Caki2 (cell line): ENCODE measurements at places on chromosomes 1 and 21.

DNA sequence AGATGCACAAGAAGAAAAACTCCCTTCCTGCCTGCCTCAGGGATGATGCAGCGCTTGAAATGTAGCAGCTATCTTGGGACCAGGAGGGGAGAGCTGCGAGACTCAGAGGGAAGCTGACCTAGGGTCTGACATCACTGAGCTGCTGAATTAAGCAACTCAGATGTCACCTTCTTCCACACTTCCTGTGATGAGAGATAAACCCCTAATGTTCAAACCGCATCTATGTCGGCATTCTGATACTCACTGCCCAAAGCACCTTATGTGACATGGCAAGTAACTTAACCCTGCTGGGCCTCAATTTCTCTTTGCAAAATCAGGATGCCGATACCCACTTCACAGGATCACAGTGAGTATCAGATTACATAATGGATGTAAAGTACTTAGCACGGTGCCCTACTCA is 9.1 kb upstream of the AK2 start:
- DNase-seq: no peak

DNA sequence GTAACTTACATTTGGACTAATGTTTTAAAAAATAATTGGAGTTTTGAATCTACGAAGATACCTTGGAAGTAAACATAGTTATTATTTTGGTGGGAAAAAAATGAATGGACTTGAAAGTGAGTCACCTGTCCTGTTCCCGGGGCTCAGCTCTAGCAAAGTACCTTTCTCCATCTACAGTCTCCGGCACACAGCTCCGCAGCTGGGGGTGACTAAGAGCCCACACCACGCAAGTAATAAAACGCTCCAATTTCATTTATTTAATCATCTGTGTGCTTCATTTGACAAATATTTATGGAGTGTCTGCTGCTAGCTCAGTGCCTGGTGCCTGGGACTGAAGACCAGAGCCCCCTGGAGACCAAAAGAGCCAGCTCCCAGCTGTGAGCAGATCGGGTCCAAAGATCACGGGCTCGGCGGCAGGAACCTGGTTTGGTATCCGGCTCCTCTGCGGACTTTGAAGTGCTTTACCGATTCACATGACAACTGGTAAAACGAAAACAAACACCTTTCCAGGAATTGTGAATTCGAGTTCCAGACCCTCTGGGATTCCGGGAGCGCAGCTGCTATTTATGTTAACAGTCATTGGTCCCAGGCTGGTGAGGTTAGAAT is 1.7 kb upstream of the RIPK4 start:
- DNase-seq: peak; percentile 93

DNA sequence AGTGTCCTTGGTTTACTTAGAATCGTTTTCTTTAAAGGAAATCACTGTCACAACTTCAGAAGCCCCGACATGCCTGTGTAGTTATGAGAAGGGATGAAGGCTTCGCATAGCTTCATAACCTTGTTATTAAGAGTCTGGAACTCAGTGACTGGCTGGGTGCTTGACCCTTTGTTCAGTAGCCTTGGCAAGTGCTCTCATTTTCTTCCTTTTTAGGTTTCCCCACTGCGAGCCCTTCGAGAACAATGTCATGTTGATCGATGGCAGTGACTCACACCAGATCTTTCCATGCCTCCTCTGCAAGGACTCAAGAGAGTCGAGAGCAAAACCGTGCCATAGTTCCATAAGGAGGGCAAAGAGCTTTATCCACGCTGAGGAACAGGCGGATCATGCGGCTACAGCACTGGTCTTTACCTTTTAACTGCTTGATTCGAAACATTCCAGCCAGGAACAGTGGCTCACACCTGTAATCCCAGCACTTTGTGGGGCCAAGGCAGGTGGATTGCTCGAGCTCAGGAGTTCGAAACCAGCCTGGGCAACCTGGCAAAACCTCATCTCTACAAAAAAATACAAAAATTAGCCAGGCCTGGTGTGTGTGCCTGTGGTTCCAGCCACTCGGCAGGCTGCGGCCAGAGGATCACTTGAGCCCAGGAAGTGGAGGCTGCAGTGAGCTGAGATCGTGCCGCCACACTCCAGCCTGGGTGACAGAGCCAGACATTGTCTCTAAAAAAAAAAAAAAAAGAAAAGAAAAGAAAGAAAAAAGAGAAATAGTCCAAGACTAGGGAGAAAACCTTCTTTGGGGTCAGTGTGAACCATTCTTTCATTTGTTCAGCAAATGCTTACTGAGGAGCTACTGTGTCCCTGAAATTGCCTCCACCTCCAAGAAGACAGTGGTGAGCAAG is 95.4 kb upstream of the ERRFI1 start:
- peak; percentile 86 for DNase-seq

DNA sequence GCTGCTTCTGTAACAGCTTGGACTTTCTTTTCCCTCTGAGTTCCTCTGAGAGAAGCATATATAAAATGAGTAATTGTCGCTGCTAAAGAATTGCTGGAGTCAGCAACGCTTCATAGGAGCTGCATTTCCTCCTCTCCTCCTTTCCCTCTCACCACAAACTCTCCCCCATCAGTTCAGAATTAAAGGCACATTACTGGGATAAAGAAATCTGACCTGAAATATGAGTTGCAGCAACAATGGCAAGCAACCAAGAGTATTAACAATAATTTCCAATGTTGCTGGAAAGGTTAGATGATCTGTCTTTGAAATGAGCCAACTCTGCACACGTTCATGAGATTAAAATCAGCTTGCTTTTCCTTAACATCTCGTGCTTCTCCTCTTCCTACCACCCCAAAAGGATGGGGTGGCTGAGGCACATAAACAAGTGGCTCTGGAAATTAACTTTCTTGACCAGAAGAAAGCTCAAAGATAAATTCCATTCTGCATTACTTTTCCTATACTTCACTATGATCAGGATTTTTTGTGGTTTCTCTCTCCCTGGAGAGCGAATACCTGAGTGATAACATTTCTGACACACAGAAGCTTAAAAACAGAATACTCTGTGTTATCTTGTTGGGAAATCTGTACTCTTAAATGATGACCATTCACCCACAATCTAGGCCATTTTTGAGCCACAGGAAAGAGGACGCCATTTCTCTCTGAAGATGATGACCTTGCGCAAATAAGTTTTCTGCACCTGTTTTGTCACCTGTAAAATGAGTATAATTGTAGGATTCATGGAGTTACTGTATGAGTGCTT is 90.2 kb downstream of the TGFBR3 start:
- DNase-seq: no peak

DNA sequence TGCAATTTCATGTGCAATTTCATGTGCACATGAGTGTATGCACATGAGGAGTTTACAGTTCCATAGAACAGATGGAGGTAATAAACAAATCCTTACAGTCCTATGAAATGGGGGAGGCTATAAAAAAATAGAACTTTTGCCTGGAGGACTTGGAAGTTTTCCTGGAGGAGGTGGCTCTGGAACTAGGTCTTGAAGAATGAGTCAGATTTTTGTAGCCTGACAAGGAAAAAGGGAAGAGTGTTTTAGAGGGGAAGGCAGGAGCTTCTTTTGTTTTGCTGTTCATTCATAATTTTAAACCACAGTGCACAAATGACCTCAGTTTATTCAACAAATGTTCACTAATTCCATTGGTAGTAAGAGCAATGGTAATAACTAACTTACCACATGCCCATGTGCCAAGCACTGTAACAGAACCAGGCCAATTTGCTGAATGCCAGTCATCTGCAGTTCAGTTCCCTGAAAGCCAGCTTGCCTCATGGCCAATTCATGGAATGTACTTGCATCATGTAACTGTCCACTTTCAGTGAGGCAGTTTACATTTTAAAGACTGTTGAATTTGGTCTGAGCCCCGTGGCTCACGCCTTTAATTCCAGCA is 2.7 kb downstream of the DIO1 start:
- peak; percentile 90 for DNase-seq

- DNase-seq: no peak
These were observed 30.8 kb downstream of the PLPP3 start for GRCh38 chr1:56548571-56548970.

DNA sequence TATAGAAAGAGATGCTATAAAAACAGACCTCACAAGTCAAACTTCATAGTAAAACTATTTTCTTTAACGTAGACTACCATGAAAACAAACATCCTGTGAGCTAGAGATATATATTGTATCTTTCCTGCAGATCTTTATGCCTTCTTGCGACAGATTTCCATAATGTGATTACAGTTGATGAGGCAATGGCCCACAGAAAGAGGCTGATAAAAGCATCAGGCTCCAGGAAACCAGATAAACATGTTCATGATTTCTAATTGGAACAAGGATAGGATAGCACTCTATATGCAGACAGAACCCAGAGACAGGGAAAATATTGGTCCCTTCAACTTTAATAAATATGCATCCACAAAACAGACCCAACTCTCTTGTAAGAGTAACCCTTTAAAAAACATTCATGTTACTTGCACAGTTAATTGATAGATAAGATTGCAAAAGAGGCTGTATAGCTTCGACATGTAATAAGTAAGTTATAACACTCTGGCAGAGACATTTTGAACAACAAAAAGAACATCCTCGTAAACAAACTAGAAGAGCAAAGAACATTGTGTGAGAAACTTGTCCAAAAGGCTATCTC is 329.4 kb downstream of the AGBL4 start:
- no peak for DNase-seq

GRCh38 chr1:93124556-93125355 is 45.7 kb downstream of the MTF2 start:
- DNase-seq: no peak

DNA sequence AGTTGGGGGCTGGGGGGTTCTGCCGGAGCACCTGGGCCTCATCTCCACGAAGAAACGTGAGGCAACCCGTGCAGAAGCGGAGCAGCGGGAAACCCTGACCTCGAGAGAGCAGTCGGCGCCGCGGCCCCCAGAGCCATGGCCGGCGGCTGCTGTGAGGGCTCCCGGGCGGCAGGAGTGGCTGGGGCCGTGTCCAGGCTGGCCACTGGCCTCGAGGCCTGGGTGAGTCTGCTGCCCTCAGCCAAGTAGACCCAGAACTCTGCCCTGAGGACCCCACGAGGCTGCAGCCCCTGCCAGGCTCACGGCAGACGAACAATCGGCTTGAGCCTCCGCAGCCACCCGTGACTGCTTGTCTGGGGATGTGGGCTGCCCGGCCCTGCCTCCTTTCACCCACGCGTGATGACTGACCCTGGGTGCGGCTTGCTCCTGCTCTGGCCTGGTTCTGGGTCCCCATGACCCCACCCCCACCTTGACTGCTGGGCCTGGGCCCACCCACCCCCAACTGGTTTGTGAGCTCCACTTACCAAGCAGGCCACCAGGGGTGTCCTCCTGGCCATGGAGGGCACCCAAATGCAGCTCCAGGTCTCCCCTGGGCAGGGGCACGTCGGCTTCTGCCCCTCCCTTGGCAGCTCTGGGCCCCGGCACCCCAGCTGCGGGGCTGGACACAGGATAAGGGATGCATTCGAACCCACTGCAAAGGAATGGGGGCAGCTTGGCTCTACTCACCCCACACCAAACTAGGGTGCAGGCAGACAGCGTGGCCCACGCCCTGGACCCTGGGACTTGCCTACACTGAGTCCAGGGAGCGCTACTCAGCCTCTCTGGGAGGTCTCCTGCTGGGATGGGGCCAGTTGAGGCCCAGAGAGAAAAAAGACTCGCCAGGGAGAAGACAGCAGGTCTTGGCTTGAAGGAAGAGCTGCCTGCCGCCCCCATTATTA is 34.2 kb downstream of the MORN1 start:
- DNase-seq: no peak

- peak; percentile 54 for DNase-seq
These were observed 629 bp downstream of the TAF5L start for GRCh38 chr1:229625071-229625914.

DNA sequence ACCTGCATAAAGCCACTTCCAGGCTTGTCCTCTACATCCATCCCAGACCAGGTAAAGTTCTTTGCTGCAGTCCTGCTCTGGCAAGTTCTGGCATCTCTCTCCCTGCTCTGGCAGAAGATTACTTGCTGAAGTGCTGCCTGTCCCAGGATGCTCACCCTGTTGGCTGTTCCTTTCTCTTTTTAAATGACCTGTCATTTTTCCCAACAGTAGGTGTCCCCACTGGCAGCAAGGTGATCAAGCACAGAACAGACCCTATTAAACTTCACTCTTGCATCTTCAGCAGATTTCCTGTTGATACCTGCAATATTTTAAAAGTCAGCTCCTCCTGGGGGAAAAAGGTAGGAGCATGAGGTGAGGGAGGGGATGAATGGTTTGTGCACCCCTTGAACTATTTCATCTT is 332.6 kb downstream of the PBX1 start:
- no peak for DNase-seq

DNA sequence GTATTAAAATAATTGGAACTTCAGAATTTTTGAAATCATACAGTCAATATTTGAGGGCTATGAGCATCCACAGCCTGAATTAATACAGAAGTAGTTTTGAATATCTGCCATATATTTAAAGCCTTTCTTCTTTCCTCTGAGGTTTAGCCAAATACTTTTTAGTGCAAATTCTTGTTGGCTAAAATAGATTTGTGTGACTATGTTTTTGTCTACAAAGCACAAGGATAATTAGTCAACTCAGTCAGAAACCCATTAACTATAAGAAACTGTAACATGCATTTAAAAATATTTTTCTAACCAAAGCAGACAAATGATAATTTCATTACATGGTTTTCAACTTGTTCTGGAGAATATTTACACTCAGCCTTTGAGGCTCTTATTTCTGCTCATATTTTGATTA is 232.1 kb downstream of the TPR start:
- no peak for DNase-seq

- DNase-seq: no peak
These were observed 44.6 kb upstream of the SLC30A1 start for GRCh38 chr1:211623515-211623914.

DNA sequence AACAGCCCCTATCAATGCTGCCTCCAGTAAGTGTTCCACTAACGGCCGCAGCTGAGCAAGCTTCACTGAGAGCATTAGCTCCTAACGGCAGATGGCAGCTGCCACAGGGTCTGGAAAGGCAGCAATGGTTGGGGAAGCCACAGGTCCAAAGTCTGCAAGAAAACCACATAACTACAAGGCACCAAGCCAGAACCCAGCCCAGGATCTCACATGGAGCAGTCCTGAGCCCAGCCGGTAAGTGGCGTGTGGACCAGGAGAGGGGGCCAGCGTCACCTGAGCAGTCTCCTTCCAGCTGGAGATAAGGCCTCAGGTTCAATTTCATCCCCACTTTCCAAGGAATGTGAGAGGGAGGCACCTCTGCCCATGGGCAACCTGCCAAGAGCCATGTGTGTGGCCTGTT is 13.2 kb downstream of the SYT2 start:
- no peak for DNase-seq

- DNase-seq: no peak
These were observed 121.9 kb downstream of the MAB21L3 start for GRCh38 chr1:116232989-116233514.

GRCh38 chr1:182430263-182431068 is 19.5 kb upstream of the RGSL1 start:
- DNase-seq: no peak
